ENCODE measurements at places on chromosomes 12 and 14.
A peak's percentile ranks its signal among the peaks of the same experiment; 100 is the strongest.

DNA sequence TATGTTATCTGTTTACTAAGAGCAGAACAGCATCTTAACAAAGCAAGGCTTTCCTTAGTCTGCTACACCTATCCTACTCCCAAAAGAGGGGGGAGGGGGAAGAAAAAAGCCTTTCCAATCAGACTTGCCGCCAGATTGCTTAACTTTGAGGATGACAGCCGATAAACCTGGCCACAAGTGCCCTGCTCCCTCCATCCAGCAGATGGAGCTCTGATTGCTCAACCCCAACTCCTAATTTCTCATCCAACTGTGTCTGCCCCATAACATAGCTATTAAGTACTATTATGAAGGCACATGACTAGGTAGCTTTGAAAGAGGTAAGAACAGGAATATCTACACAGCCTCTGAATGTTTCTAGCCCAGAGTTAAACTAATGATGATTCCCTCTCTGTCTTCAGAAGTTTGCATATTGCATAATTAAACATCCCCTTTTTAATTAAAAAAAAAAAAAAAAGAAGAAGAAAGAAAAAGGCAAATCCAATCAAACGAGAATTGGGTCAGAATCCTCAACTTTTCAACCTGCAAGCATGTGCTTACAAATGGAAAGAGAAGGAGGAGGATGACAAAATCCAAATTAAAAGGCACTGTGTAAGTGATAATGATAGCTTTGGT lies 247.4 kb downstream of the GALC start:
- DNase-seq, result no peak

DNA sequence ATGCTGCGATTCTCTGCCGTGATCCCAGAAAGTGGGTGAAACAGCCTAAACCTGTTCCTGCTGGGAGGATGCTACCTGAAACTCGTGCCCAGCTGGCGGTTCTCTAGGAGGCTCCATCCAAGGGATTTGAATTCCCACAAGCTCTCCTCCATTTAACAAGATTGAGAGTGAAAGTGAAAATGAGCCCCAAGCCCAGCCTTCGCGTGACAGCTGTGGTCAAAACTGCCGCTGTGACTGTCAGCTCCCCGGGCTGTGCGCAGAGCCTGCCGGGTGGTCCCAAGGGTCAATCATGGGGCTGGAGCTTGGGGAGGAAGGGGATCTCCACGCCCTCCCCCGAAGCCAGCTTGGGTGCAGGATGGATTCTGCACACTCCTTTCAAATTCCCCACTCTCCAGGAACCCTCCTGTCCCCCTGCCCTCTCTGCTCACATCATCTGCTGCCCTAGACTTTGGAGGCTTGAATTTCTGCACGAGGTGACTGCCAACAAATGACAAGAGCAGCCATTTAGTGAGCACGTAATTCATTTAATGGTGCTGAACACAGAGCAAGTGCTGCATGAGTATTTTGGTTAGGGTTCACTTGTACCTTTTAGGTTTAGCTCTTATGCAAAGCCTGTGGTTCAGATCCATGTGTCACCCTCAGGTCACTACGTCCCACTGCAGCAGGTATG lies 5.3 kb downstream of the ASB2 start:
- peak; percentile 50 for DNase-seq

DNA sequence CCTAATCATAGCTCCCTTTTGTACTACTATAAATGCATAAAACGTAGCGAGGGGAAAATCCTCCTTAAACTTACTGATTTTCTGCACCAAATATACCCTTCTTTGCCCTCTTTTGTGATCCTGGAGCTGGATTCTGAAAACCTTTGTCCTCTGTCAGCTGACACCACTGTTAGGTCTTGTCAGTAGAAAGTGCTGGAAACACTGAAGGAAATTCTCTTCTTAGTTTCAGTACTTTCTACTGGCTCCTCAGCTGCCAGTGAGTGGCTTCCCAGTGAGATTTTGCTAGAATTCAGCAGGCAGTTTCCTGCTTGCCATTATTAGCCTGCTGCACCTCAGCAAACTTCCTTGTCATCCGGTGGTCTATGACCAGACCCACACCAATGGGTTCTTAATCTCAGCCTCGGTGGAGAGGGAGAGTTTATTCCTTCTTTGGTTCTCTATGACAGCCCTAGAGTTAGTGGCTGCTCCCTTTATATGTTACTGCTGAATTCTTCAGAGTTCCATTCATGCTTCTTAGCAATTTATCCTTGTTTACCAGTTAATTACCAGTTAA lies 476.2 kb downstream of the FSCB start:
- DNase-seq, result no peak

GRCh38 chr12:123513805-123514204 lies 19.7 kb downstream of the RILPL1 start:
- DNase-seq, result no peak

GRCh38 chr12:29562110-29562804 lies 64.8 kb upstream of the OVCH1 start:
- no peak for DNase-seq

All from stimulated activated CD4-positive, alpha-beta T cell treated with anti-CD3 and anti-CD28 coated beads, Interleukin-4, amount 100 ng/mL, for 4 hours (primary cell).